ENCODE measurements at places on chromosomes 3 and 15.
A peak's percentile ranks its signal among the peaks of the same experiment; 100 is the strongest.

- no peak for DNase-seq
These were observed 2.2 kb upstream of the CALML4 start for GRCh38 chr15:68207176-68207935.

GRCh38 chr3:158845765-158846350, 44.0 kb downstream of the MFSD1 start:
- DNase-seq, result peak; percentile 40

GRCh38 chr3:107651782-107652181, 129.0 kb downstream of the BBX start:
- no peak for DNase-seq

DNA sequence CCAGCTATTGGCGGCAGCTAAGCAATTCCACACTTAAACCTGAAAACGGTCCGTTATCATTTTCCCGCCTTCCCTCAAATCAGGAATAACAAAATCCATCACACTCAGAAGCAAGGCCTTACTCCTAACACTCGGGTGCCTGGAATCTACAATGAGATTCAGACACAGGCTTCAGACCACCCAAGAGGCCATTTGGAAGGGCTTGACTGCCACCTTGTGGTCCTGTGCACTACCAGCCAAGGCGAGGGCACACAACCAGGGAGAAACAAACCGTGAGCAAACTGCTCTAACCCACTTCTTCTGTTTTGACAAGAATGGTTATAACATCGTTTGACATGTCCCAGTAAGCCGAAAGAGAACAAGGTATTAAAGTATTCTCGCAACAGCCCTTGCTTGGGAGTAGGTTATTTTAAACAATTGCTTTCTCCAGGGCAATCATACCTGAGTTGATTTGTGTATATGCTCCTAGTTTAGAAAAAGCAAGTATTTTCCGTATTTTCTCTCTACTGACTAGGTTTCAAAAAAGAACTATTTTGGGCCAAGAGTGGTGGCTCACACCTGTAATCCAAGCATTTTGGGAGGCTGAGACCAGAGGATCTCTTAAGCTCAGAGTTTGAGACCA, 40.1 kb upstream of the TAFA4 start:
- peak; percentile 58 for DNase-seq

DNA sequence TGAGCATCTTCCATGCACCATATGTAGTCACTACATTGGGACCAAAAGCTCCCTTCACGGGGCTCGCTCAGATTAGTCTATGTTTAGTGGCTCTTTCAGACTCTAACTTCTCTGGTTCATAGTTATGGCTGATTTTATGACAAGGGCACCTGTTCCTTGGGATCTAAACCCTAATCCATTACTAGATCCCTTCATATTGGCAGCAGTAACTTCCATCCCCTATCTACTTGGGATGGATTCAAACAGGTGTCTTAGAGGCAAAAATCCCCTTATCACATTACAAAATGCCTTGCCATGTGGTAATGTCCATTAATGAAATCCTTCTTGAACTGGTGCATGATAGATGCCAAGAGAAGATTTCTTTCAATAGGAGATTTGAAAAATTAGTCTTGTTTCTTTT, 96.7 kb upstream of the TP63 start:
- no peak for DNase-seq

DNA sequence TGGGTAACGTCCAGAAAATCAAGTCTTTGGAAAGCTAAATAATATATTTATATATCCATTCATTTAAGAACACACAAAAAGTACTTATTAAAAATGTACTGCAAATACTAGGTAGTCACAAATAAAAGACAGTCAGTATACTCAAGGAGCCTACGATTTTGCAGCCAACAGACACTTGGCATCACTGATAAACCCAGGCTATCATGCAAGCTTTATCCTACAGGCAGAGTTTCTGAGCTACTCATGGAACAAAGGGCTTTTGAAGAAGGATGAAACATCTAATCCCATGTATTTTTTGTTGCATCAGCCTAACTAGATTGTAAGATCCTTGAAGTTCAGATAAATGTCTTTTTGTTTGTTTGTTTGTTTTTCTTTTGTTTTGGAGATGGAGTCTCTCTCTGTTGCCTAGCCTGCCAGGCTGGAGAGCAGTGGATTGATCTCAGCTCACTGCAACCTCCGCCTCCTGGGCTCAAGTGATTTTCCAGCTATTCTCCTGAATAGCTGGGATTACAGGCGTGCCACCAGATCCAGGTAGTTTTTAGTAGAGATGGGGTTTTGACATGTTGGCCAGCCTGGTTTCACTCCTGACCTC, 319.4 kb upstream of the MDFIC2 start:
- DNase-seq, result no peak

GRCh38 chr3:66172394-66172793, 48.4 kb upstream of the SLC25A26 start:
- DNase-seq, result no peak

GRCh38 chr3:179972881-179973423, 63.8 kb downstream of the PEX5L start:
- no peak for DNase-seq

GRCh38 chr3:29686889-29687592, 406.2 kb downstream of the RBMS3 start:
- DNase-seq, result no peak

DNA sequence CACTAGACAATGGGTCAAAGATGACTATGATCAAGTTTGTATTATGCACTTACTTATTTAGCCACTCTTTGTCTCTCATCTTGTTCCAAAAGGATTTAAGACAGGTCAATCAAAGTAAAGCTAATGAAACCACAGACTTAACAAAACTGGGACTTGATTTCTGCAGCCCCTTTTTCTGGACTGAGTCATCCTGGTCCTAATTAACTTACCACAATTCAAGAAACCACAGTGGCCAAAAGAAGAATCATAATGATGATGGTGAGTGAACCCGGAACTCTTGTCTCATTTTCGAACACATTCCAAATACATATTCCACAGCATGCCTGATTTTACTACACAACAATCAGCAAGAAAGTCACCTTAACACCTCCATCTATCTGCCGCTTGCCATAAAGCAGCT, 1333.0 kb downstream of the ROBO1 start:
- no peak for DNase-seq

- no peak for DNase-seq
These were observed 95.0 kb upstream of the GADL1 start for GRCh38 chr3:30989276-30990030.

DNA sequence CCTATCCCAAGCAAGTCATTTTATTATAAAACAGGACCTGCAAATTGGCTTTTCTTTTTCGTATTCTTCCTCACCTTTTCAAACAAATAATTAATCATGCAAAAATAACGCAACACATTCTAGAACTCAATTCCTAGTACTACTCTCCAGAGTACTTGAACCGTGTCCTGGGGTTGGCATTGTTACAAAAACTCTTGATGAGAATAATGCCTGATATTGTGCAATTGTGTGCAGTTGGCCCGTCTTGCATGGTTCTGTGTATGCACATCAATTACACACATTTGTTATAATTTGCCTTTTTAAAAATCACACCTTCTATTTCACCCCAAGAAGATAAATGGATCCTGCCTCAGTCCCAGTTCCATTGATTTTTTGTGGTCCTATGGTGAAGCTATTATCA, 205.4 kb downstream of the EPHB1 start:
- no peak for DNase-seq

DNA sequence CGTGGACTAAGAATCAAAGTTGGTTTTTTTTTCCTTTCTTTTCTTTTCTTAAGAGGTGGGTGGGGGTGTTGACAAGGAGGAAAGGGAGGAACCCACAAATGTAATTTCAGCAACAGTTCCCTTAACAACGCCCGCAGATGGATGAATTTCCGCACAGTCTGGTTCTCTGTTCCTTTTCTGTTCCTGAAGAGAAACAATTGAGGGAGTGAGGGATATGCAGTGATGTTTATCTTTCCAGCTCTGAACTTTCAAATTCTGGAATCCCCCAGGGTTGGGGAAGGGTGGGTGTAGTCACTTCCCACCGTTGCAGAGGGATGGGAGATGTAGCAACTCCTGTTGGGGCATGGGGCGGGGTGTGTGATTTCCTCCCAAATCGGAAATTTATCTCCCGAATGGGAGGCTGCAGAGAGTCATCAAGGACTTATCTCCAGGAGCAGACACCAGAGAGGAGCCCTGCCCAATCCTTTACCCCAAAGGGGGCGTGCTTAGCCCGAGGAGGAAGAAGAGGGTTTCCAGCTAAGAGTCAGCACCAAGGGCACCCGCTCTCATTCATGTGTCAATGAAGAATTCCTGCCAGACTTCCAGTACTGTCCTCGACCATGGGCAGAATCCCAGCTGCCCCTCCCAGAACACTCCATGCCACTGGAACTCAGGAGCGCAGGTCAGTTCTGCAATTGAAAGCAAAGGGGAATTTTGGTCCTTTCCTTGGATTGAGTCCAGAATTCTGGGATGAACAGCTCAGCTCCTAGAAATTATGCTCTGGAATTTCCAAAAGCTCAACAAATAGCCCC, 35.0 kb upstream of the CFAP161 start:
- no peak for DNase-seq

GRCh38 chr15:31263751-31264558, 62.7 kb upstream of the KLF13 start:
- DNase-seq, result peak; percentile 82

DNA sequence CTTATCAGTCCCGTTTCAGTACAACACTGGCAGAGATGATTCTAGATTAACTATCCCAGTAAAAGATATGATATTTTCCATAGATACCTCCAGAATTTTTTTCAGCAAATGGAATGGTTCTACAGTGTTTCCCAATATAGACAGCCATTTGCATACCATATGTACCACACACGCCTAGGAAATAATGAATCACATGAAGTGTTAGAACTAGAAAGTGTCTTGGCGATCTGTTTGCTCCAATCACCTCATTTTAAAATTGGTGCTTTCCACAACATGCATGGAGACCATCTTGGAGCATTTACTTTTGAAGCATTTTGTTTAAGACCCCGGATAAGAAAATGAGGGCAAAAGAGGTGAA, 2.0 kb downstream of the C2CD4A start:
- no peak for DNase-seq

DNA sequence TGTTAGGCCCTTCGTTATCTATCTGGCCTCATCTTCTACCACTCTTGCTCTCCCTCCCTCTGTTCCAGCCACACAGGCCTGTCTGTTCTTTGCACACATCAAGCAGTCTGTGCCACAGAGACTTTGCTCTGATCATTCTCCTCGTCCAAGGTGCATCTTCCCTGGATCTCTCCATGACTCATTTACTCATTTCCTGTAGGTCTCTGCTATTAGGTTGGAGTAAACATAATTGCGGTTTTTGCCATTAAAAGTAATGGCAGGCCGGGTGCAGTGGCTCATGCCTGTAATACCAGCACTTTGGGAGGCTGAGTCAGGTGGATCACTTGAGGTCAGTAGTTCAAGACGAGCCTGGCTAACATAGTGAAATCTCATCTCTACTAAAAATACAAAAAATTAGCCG, 9.5 kb upstream of the C3orf49 start:
- DNase-seq, result no peak

- DNase-seq, result no peak
These were observed 45.2 kb upstream of the AADACL2 start for GRCh38 chr3:151688571-151688970.

GRCh38 chr3:43865351-43865750, 174.6 kb downstream of the ABHD5 start:
- DNase-seq, result no peak

- no peak for DNase-seq
These were observed 2.7 kb downstream of the C3orf22 start for GRCh38 chr3:126555795-126556636.

GRCh38 chr3:159150180-159150579, 348.3 kb downstream of the MFSD1 start:
- DNase-seq, result no peak

- DNase-seq, result no peak
These were observed 30.4 kb downstream of the SPINK8 start for GRCh38 chr3:48303021-48303420.

DNA sequence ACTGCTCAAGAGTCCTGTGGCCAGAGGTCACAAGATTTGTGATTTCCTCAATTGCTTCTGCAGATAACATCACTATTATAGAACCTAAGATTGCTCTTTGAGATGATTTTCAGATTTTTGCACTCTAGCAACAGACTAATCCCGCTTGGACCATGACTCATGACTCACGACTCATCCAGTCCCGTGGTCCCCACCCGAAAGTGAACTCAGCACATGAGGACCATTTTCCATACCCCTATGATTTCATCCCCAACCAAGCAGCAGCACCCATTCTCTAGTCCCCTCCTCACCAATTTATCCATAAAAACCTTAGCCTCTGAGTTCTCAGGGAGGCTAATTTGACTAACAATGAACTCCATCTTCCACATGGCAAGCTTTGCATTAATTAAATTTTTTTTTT, 106.3 kb upstream of the ALCAM start:
- DNase-seq, result no peak

GRCh38 chr15:59838900-59839299, 149.8 kb upstream of the BNIP2 start:
- DNase-seq, result peak; percentile 4

- DNase-seq, result no peak
These were observed 137.3 kb upstream of the TSPAN3 start for GRCh38 chr15:77208241-77208640.

- no peak for DNase-seq
These were observed 7.5 kb upstream of the ALAS1 start for GRCh38 chr3:52190294-52191074.

- DNase-seq, result peak; percentile 50
These were observed 110.3 kb downstream of the CYP19A1 start for GRCh38 chr15:51227940-51228732.

DNA sequence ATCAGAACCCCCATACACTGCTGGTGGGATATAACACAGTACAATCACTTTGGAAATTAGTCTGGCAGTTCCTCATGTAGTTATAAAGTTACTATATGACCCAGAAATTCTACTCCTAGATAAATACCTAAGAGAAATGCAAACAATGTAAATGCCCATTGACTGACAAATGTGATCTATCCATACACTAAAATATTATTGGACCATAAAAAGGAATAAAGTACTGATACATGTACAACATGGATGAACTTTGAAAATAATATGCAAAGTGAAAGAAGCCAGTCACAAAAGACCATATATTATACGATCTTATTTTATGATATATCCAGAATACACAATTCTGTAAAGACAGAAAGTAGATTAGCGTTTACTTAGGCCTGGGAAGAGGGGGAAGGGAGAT, 7.8 kb downstream of the IMPG2 start:
- DNase-seq, result no peak

- no peak for DNase-seq
These were observed 476.3 kb downstream of the EPHB1 start for GRCh38 chr3:135271177-135272025.

- no peak for DNase-seq
These were observed 469 bp downstream of the GUCA1C start for GRCh38 chr3:108953210-108953609.

- peak; percentile 9 for DNase-seq
These were observed 16.7 kb downstream of the C2CD4A start for GRCh38 chr15:62083194-62084154.

DNA sequence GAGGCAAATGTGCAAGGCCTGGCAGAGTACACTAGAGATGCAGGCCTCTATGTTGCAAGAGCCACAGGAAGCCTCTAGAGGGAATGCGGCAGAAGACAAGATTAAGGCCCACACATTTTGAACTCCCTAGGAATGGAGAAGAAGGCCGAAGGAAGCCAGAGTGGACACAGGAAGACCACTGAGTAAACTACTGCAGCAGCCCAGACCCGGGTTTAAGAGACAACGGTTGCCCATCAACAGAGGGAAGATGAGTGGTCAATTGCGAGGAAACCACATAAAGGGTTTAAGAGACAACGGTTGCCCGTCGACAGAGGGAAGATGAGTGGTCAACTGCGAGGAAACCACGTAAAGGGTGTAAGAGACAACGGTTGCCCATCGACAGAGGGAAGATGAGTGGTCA, 14.6 kb downstream of the CHSY1 start:
- DNase-seq, result no peak
